ENCODE measurements at places on chromosomes 4 and X.

GRCh38 chrX:78595901-78596502, 63.1 kb downstream of the RTL3 start:
- DNase-seq = peak; percentile 2

DNA sequence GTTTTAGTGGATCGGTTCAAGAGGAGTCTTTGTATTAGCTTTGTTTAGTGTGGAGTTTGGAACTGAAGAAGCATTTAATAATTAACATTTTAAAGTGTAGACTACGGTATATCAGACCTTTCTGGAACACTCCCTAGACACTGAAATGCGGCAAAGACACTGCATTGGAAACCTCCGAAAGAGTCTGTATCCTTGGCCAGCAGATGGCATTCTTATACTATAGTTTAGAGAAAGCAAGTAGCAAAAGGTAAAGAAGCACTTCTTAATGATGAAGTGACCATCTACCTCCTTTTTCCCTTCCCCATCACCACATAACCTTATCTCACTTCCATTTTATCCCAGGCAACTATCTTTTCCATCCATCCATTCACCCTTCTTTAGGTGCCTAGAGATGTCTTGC, 7.6 kb downstream of the FABP2 start:
- DNase-seq = peak; percentile 22

DNA sequence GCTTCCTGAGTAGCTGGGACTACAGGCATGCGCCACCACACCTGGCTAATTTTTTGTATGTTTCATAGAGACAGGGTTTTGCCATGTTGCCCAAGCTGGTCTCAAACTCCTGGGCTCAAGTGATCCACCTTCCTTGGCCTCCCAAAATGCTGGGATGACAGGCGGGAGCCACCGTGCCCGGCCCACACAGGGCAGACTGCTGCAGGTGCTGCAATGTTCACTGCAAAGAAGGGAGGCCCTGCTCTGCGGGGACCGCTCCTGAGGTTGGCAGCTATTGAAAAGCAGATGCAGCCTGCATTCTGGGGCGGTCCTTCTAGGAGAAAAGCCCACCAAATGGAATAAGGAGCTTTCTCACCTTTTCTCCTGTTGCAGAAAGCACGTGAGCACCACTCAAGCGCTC, 5.0 kb downstream of the ARSD start:
- no peak for DNase-seq

GRCh38 chrX:112056886-112057285, 25.7 kb downstream of the TRPC5 start:
- DNase-seq = no peak

DNA sequence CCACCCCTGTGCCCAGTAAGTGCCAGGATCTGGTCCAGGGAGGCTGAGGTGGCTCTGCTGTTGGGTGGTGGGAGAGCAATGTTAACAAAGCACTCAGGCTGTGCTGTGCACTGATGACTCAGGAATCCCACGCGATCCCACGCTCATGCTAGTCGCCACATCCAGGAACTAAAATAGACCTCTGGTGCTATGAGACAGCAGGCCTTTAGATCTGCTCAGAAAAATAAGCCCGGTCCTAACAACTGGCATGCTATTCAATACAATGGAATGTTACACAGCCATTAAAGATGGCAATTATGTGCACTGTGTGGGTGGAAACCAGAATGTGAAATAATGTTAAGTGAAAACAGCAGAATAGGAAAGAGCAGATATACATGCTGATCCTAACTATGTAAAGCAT, 26.0 kb downstream of the ARL13A start:
- DNase-seq = peak; percentile 69

DNA sequence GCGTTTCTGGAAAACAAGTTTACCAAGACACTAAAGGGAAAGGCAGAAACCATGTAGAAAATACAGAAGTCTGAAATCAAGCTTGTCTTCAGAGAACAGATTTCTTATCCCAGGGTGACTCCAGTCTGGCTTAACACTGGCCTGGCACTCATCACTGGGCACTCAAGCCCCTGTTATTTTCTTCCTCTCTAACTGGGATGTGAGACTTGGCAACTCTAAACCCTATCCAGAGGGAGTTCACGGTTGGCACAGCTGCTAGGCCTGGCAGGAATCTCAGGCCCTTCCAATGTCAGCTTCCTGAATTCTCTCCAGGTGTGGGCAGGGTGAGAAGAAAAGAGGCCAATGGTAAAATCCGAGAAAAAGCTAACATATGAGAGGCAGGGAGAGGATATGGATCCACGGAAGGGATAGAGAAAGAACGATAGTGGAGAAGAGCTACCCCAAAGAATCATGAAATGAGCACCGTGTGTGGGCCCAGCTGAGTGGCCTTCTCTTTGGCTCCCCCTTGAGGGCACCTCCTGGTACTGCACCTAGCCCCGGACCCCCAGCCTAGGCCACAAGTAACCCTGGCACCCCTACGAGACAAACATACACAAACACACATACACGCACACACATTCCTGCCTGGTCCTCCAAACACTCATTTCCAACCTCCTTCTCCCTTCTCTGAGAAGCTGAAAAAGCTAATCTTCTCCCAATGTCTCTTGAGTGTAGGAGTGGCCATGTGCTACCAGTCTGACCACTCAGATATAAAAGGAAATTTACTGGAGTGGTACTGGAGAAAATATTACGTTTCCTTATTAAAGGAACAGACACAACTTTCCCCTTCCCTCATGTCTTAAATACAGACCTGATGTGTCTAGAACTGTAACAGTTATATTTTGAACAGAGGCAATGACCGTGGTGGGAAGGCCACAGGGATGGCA, 16.6 kb upstream of the PTCHD1 start:
- DNase-seq = peak; percentile 41

GRCh38 chrX:111100191-111100590, 4.2 kb downstream of the PAK3 start:
- DNase-seq = peak; percentile 73

DNA sequence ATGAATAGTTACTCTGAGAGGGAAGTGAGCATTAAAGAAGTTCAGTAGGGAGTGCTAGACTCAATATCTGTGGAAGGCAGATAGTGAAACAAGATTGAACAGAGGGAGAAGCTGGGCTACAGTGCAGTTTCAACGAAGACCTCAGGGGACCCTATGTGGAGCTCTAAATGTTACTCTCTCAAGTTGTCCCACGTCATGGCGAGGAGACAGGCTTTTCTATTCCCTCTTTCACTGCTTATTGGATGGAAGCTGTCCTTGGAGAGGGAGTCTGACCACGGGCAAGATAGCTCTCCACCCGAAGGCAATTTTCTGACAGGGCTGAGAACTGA, 42.3 kb upstream of the CCSER1 start:
- no peak for DNase-seq

GRCh38 chrX:18354369-18355223, at the start of gene SCML2:
Gene SCML2 (minus strand): TSS chrX:18354688. CDS start chrX:18334071, 20,617 bp downstream.
- peak; percentile 63 for DNase-seq

- DNase-seq = peak; percentile 35
Measured at GRCh38 chrX:37825215-37825842, 22.0 kb downstream of the DYNLT3 start.

DNA sequence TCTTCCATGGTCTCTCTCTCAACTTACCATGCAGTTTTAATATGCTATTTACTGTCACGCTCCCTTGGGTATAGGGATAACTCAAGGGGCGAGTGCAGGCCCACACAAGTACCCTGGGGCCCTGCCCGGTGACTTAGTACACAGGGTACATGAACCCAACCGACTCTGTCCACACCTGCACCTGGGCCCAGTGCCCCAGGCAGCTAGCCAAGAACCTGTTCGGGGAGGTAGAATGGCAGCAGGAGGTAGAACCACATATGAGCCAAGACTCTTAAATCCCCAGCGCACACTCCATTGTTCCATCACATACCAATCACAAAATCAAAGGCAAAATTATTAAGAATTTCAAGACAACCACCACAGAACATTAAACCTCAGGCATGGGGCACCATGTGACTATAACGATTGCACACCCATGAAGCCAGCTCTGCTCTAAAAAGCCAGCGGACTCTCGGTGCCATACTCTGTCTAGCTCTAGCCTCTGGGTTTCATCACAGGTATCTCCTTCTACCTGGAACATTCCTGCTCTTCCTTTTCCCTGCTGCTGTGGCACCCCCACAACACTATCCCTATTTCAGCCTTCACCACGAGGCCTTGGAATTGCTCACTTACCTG, 14.6 kb downstream of the PHF8 start:
- DNase-seq = no peak

DNA sequence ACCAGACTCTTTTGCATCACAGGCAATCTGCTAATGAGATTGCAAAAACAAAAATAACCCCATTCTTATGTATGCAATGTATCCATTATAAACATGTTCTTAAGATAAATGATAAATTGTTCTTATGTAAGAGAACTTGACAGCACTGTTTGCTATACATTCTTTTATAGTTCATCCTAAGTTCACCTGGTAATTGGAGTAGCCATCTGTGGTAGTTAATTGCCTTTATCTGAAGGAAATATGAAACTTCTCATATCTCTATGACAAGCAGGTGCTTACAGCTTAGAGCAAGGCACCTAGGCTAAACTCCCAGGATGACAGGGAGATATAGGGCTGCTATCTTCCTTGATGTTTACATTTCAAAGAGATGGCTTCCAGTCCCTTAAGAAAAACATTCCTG, 21.3 kb upstream of the CLCN5 start:
- DNase-seq = no peak

- no peak for DNase-seq
Measured at GRCh38 chr4:14410516-14410915, 591.8 kb upstream of the CPEB2 start.

GRCh38 chrX:82127228-82128123, 925.6 kb downstream of the SH3BGRL start:
- DNase-seq = no peak

DNA sequence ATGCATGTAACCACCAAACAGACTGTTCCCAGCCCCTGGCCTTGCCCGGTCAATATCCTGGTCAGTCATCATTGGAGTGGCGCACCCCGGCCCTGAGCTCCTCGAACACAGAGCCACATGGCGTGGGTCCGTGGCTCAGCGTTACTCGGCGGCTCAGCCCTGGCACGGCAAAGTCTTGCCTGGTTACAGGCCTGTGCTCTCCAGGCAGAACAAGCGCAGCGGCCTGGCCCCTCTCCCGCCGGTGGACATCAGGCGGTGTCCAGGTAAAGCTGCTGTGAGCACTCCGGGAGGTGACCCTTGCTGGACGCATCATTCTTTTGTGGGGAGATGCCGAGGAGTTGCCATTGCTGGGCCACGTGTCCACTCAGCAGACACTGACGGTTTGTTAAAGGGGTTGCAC, 6.1 kb upstream of the UVSSA start:
- no peak for DNase-seq

DNA sequence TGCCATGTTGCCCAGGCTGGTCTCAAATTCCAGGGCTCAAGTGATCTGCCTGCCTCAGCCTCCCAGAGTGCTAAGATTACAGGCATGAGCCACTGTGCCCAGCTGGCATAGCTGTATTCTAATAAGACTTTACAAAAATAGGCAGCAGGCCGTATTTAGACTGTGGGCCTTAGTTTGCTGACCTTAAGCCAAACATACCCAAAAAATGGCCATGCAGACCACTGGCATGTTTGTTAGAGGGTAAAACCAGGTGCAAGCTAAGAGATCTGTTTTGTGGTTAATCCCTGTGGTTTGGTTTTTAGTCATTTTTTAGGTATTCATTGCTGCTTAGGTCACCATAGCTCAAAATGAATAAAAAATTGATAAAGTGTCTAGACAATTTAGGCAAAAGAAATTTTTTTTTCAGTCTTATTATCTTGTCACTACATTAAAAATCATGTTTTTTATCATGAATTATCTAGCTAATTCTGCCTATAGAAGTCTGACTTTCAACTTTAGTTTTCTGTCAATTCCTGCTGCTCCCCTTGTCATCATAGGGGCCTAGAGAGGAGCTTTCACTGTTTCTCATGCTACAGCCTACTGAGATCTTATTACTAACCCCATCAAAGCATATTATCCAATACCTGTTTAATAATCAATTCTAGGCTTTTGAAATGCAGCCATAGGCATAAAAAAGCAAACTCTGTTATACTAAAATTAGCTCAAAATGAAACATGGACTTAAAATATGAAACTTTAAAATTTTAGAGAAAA, 7.5 kb upstream of the SPINK2 start:
- no peak for DNase-seq

DNA sequence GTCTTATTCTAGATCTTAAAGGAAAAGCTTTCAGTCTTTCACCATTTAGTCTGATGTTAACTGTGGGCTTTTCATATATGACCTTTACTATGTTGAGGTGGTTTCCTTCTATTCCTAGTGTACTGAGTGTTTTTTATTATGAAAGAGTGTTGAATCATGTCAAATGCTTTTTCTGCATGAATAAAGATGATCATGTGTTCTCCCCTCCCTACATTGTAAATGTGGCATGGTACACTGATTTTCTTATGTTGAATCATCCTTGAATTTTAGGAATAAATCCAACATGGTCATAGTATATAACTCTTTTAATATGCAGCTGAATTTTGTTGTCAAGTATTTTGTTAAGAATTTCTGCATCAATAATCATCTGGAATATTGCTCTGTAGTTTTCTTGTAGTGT, 4.3 kb downstream of the CLGN start:
- no peak for DNase-seq

DNA sequence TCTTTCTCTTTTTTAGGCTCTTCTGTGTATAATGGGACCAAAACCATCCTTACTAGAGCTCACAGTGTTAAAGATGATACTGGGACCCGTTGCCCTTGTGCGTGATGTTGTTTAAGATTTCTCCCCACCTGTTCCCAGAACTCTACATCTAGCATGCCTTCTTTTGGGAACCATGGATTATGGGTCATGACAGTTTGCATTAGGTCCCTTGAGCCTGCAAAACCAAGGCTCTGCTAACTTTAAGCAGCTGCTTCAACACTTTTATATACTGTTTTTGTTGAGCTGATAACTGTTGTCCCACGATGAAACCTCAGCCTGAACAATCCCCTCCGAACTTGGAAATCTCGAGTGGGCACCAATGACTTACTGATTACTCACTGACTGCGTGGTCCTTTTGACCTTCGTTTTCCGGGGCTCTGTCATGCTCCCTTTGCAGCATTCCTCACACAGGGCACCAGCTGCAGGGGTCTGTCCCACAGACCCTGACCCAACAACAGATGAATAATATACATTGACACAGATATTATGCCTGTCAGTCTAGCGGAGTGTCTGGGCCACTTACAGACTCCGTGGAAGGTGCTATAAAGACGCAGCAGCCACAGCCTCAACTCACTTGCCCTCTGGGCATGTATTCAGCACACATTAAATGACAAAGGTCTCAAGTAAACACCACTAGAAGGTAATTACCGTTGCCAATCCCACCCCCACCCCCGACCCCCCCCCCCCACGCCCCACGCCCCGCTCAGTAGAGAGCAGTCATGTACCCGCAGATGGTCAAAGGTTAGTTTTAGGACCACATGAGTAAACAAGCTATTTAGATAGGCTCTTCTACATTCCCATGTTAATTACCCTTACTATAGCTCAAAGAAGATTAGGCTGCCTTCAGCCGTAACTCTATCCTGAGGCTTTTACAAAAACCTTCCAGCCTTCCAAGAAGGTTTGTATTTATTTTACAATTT, 162.0 kb upstream of the WDFY3 start:
- no peak for DNase-seq

DNA sequence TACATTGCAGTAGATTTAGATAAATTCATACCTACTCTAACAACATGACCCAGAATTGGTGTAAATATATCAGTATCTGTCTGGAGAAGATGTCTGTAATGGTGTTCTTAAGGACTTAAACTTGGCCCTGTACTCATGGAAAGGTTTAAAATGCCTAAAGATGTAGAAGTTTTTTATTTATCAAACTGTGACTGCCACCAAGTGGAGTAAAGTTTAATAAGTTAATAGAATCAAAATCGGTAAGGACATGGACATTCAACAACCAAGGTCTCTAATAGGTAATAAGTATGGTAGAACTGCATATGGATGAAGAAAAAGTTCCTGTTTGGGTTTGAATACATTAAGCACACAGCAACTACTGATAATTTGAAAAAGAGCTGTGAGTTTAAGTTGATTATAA, 474.0 kb upstream of the NDST3 start:
- DNase-seq = no peak

GRCh38 chrX:13647709-13648212, 5.2 kb upstream of the TCEANC start:
- peak; percentile 28 for DNase-seq
